Myocyte (in vitro differentiated cells): ENCODE measurements at places on chromosomes 4 and X.

DNA sequence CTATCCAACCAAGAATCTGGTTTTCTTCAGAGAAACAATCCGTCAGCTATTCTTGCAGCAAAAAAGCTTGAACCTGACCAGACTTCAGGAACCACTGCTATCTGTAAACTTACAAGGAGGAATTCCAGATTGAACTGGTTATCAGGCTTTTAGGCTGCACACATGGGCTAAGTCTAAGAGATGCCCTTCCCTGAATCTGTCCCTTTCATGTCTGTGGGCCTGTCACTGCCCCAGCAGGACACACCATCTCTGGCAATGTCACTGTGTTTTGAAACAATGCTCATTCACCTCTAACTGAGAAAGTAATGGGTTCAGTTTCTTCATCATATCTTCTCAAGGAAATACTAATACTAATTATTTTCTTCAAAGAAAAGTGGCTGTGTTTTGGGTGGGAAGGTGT, 72.8 kb downstream of the PARM1 start:
- peak; percentile 4 for DNase-seq

- no peak for DNase-seq
These were observed 69.0 kb upstream of the PSAPL1 start for GRCh38 chr4:7503559-7504249.

- peak; percentile 35 for DNase-seq
These were observed 7.3 kb upstream of the RNF150 start for GRCh38 chr4:141140391-141141200.

GRCh38 chr4:68267433-68267944, 22.0 kb upstream of the TMPRSS11B start:
- peak; percentile 65 for DNase-seq

GRCh38 chrX:15745179-15745578, 7.1 kb downstream of the CA5B start:
- no peak for DNase-seq

DNA sequence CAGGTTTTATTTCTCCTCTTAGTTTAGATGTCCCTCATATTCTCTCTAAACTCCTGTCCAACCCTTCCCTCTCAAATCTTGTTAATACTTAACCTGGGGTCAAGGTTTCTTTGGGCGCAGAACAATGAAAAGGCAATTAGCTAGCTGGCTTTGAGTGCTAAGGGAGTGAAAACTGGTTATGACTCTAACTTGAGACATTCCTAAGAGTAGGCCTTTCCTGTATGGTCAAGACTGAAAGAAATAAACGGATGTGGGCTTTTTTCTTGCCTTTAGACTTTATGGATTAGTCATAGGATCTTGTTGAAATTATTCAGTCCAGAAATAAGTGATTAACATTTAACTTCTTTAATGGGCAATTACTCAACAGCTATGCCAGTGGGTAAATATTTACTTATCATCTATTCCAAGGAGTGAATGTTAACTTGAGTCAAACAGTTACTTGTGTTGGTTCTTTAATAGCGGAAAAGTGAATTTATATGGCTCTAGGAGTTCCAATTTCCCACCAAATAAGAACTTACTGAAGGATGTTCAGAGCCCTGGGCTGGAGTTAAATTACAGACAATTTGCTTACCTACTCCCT, 141.7 kb upstream of the SCML1 start:
- DNase-seq: no peak

GRCh38 chr4:26028793-26029567, 115.0 kb downstream of the SMIM20 start:
- DNase-seq: no peak

DNA sequence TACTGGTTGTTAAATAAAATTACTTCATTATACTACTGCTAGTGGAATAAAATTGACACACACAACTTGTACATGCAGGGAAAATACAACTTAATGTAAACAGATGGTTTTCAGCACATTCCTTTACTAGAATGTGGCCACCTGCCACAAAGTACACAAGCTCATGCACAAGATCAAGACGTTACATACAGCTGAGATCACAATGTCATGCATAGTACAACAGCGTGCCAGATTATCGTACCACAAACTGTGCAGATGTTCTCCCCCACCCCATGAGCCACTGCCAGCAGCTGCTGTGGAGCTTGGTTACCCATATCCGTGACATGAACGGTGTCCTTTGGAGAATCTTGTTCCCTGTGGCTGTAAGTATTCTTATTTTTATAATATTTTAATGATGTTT, 27.7 kb downstream of the FBXO8 start:
- peak; percentile 76 for DNase-seq

GRCh38 chrX:4225086-4225485, 511.6 kb upstream of the PRKX start:
- DNase-seq: no peak

- peak; percentile 13 for DNase-seq
These were observed 29.1 kb upstream of the PLS3 start for GRCh38 chrX:115531818-115532403.

GRCh38 chr4:76571274-76571673, 136.2 kb downstream of the SHROOM3 start:
- no peak for DNase-seq

DNA sequence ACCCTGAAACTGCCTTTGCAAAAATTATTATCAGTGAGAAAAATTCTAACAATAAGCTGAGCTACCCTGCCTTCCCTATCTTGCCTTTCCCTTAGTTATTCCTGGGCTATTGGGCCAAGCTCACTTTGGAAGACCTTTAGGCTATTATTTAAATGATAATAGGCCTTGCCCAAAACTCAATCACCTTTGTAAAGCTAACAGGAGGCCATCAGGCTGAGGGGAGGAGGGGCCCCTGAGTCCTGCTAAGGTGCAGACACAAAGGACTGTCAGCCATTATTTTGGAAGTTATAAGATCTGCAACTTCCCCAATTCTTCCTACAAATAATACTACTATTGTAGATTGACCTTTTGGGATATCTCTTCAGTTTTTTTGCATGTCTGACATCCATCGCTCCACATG, 278.8 kb upstream of the DIAPH2 start:
- DNase-seq: no peak

DNA sequence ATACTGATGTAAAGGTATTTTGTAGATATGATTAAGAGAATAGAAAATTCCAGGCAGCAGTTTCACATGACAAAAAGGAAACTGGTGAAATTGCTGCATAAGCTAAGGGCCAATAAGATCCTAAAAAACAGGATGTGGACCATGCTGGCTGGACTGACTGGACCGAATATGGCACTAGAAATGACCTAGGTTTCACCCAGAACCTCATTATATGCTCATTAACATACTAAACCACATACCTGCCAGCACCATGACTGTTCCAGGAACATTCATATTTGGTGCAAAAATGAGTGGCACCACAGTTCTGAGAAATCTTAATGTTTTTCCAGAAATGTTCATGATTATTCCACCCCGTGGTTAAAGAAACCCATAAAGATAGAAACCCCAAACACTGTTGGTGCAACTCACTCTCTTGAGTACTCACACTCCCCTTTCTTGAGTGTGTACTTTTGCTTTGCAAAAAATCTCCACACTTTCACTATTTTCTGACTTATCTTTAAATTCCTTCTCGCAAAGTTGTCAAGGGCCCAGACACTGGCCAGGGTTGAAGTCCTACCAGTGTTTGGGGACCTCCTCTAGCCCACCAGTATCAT, 74.0 kb downstream of the FANCB start:
- DNase-seq: no peak

DNA sequence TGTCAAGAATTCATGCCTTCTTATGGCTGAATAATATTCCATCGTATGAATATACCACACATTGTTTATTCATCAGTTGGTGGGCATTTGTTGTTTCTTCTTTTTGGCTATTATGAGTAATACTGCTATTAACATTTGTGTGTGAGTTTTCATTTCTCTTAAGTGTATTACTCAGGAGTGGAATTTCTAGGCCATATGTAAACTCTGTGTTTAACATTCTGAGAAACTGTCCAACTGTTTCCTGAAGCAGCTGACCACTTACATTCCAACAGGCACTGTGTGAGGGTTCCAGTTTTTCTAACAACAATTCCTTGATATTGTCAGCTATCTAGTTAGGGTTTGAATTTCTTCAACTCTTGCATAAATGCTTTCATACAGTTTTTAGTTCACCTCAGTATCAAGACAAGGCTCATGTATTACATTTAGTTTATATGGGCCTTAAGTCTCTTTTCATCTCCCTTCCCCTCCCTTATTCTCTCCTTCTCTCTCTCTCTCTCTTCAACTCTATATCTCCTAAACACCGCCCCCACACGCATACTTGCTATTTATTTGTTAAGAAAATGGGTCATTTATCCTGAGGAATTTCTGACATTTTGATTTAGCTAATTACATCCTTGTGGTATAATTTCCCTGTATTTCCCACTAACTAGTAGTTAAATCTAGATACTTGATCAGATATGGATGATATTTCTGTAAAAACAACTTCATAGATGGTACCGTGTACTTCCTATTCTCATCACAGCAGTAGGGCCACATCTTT, 77.4 kb downstream of the WDR19 start:
- DNase-seq: peak; percentile 6

DNA sequence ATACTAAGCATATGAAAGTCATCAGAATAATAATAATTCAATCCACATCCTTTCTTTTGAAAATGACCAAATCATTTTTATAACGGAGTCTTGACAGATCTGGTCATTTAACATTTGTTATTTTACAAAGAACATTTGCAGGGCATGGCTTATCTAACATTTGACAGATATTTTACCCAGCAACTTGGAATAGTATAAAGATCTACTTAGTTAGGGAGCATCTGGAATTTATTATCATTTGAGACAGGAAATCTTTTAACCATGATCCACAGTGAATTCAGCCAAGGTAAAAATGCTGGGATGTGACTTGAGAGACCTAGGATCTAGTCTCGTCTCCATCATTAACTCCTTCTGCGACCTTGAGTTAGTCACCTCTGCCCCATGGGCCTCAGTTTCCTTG, 22.4 kb downstream of the STARD8 start:
- DNase-seq: no peak

GRCh38 chr4:80409809-80410208, 74.3 kb downstream of the CFAP299 start:
- DNase-seq: no peak

GRCh38 chrX:101347859-101348451, 587 bp downstream of the TIMM8A start:
- peak; percentile 21 for DNase-seq

GRCh38 chr4:36753048-36753447, 471.6 kb downstream of the DTHD1 start:
- no peak for DNase-seq

GRCh38 chr4:143616771-143617170, 83.7 kb downstream of the FREM3 start:
- DNase-seq: peak; percentile 66

- DNase-seq: no peak
These were observed 76.0 kb upstream of the VEGFC start for GRCh38 chr4:176868676-176869075.

DNA sequence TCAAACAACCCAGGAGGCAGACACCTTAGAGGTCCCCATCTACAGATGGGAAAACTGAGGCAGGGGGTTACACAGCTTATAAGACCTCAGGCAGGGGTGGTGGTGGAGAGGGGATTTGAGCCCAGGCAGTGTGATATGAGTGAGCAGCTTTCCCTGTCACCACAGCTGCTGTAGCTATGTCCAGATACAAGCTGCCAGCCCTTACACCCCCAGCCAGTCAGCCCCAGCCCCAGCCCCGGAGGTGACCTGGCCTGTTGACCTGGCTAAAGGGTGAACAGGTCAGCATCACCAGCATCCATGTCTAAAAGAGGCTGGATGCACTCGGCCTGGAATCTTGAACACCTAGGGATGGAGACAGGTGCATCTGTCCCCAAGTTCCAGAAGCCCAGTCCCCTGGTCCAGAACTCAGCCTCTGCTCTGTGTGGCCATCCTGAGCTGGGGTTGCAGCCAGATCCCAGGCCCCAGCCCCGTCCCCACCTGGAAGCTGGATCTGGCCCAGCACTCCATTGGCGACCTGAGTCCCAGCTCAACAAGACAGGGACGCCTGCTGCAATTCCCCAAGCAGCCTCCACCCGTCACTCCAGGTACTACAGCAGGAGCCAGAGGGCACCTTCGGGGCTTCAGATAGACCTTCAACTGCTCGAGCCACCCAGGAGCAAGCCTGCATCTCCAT, 89.5 kb downstream of the JAKMIP1 start:
- no peak for DNase-seq
